ENCODE measurements at places on chromosomes 13 and 19.
A peak's percentile ranks its signal among the peaks of the same experiment; 100 is the strongest.

DNA sequence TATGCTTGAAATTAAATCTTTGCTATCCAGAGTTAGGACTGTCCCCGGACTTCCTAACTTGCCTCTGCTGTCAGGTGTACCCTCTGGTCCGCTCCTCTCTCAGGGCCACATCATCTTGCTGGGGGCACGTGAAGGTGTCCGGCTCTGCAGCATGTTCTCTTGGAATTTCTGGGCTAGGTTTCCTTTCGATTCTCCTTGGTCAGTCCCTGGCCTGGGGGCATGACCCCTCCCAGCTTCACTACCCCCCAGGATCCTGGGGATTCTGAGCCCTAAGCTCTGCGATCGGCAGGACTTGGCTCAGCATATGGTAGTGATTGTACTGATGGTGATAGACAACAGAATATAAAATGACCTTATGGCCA lies 5.1 kb upstream of the GPI start:
- DNase-seq, result no peak

DNA sequence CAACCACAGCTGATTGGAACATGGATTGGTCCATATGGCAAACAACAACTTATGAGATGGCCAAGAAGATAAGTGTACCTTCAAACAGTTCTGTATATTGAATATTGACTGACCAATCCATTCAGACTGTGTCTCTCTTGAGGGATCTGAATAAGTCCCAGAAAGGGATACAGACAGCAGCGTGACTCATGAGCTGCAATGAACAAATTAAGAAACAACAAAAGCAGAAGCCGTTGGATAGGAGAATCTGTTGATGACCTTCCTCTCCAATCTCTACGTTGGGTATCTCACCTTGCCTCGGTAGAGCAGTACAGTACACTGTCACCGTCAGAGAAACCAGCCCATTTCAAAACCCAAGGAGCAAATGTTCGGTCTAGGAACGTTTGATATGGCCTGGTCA lies 21.3 kb downstream of the MBD3L2B start:
- no peak for DNase-seq

GRCh38 chr19:30084390-30084819 lies 142.4 kb downstream of the URI1 start:
- DNase-seq, result no peak

DNA sequence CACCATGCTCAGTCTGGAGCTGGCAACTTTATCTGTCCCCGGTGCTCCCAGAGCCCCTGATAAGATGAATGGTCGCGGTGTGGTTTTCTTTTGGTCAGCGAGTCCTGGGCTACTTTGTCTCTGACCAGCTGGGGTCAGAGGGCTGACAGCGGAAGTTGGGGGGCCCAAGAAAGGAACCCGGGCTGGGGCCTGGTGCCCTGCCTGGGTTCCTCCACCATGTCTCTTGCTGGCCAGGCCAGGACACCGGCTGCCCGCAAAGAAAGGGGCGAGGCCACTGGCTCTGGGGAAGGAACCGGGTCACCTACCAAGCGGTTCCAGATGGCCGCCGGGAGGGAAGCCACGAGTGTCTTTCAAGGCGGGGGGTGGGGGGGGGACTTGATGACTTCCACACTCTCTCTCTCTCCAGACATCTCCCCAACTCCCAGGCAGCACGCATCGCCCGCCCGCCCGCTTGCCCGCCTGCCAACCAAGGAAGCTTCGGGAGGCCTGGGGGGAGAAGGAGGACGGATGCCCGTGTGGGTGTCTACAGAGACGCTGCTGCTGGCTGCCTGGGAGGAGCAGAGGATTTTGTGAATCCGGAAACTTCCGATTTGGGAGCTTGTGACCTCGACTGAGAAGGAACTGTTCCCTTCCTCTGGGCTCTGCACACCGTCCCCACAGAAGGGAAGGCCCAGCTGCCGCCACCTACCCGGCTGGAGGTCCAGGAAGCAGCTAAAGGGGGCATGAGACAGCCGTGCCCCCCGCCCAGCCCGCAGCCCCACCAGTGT lies 1.1 kb downstream of the PIP5K1C start:
- peak; percentile 52 for DNase-seq

DNA sequence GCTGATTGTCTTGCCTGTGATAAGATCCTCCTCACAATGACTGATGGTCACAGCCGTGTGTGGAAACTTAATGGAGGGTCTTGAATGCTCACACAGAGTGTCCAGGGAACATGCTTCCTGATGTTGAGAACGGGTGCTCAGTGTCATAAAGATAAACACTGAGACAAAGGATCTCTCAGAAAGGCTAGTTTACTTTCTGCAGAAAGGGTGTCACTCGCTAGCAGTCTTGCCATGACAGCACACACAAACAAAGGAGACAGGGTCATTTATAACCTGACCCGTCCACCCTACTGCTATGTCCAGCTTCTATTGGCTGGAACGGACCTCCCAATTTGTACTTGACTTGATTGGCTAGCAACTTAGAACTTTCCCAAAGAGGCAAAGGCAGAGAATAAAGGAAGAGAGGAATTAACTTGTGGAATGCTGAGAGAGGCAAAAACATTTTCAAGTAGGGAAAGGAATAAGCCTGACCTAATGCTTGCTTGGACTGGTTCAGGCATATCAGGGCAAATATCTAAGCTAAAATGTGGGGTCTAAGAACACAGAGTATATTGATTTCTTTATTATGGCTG lies 39.0 kb upstream of the PSG9 start:
- DNase-seq, result no peak

GRCh38 chr19:42067315-42067888 lies 2.6 kb downstream of the GRIK5 start:
- no peak for DNase-seq

DNA sequence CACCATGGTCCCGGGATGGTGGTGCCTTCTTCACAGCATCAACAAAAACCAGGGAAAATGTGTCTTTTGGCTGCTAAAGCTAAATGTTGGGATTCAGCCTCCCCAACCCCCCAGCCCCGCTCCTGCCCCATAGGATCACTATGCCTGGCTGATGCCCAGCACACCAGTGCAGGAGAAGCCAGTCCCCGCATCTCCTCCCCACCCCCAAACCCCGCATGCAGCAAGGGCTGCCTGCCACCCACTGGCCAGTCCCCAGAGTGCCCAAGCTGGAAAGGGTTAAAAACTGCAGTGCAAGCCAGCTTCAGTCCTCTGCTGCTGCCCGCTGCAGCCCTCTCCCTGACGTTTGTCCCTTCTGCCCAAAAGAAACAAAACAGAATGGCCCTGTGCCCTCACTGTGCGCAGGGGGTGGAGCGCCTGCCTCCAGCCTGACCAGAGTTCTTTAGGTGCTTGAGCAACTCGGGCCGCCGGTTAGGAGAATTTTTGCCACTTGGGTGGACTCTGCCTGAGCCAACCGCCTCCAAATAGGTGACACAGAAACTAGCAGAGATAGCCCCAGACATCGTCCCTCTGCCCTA lies 3.7 kb downstream of the CALM3 start:
- no peak for DNase-seq

DNA sequence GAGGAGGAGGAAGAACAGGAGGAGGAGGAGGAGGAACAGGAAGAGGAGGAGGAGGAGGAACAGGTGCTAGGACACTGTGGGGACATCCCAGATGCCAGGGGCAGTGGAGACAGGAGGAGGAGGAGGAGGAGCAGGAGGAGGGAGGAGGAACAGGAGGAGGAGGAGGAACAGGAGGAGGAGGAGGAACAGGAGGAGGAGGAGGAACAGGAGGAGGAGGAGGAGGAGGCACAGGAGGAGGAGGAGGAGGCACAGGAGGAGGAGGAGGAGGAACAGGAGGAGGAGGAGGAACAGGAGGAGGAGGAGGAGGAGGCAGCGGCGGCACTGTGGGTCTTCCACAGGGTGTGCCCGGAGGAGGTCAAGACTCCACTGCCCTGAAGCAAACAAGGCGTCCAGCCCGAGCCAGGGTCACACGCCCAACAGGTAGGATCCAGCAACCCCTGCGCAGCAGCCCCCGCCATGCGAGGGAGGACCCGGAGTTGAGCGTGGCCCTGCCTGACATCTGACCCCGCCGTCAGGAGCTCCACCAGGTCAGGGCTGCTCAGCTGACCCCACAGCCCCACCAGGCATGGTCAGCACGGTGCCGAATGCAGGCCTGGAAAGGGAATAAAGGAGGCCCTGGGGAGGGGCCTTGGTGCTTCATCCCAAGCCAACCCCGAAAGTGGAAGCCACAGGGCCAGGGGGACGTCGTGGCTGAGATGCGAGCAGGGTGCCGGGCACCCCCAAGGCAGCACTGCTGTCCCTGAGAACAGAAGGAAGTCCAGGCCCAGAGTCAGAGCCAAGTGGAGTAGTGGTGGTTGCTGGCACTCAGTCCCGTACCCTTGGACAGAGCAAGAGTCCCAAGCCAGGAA lies 9.2 kb downstream of the SBNO2 start:
- no peak for DNase-seq

GRCh38 chr13:102856557-102856956 lies 10.7 kb downstream of the ERCC5 start:
- DNase-seq, result no peak

DNA sequence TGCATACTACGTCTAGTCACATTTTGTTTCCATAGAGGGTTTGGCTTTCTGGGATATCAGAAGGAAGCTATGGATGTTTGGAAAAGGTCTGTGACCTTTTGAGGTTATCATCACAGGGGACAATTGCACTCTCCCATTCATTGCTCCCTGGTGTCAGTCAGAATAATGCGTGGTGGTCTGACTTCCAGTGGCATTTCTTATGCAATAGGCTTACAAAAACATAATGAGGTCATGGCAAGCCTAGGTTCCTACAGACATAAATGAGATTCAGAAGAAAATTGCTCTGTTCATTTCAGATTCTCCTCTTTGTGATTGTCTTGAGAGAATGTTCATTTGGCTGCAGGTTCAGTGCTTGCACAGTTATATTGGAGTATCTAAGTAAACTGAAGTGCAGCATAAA lies 54.6 kb downstream of the ARHGAP35 start:
- DNase-seq, result no peak

DNA sequence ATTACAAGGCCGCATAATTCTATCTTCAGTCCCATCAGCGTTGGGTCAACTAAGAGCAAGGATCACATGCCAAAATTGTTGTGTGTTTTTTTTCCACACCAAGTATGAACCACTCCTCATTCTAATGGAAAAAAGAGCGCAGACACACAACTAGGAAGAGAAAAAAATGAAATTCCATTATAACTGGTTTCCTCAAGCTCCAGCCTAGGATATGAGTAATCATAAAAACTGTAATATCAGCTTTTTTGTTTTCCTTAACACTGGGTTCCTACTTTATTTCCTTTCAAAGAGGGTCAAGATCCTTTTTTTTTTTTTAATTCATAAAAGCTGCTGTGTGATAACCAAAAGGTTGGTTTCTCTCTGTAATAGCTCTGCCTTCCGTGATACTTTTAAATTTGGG lies 19.4 kb downstream of the TSHZ3 start:
- no peak for DNase-seq

DNA sequence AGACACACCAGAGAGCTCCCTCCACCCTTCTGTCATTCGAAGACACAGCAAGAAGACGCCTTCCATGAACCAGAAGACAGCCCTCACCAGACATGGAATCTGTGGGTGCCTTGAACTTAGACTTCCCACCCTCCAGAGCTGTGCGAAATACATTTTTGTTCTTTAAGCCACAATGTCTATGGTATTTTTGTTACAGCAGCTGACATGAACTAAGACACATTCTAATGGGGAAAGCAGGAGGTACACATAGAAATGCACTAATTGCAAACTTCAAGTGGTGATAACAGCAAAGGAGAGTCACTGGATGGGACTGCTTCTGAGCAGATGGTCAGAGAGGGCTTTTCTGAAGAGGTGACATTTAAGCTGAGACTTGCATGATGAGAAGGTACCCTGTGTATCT lies 16.2 kb downstream of the OR7C2 start:
- DNase-seq, result no peak

- no peak for DNase-seq
These were observed 1228.3 kb upstream of the PCDH20 start for GRCh38 chr13:62643799-62644524.

- DNase-seq, result no peak
These were observed 25.0 kb upstream of the TNFSF11 start for GRCh38 chr13:42548731-42549551.

DNA sequence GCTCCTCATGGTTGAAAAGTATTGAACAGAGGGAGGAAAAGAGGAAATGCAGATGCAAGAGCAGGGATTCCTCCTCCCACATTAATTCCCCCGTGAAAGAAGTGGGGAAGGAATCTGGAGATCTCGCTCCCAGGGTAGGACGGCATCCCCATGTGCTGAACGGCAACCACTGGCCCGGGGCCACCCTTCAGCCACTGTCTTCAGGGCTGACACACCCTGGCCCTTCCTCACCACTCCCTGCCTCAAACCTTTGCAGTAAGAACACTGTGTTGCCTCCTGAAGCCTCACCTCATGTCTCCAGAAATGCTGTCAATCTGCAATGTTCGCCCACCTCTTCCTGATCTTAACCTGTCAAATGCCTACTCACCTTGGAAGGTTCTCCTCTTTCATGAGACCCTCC lies 10.9 kb upstream of the DOCK9 start:
- no peak for DNase-seq

DNA sequence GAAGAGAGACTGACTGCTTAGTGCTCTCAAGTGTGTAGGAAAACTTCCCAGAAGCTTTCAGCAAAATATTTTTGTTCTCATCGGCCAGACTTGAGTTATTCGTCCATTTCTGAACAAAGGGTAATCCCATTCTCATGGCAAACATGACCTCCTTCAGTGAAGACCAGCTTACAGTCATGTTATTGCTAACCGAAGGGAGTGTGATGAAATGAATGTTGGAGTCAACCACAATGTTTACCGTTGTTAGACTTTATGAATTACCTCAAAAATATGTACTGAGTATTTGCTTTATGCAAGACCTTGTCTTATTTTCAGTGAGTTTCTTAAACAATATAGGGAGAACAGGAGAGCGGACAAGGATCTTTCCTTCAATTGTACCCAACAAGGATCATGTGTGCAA lies 228.6 kb downstream of the LMO7 start:
- DNase-seq, result no peak

DNA sequence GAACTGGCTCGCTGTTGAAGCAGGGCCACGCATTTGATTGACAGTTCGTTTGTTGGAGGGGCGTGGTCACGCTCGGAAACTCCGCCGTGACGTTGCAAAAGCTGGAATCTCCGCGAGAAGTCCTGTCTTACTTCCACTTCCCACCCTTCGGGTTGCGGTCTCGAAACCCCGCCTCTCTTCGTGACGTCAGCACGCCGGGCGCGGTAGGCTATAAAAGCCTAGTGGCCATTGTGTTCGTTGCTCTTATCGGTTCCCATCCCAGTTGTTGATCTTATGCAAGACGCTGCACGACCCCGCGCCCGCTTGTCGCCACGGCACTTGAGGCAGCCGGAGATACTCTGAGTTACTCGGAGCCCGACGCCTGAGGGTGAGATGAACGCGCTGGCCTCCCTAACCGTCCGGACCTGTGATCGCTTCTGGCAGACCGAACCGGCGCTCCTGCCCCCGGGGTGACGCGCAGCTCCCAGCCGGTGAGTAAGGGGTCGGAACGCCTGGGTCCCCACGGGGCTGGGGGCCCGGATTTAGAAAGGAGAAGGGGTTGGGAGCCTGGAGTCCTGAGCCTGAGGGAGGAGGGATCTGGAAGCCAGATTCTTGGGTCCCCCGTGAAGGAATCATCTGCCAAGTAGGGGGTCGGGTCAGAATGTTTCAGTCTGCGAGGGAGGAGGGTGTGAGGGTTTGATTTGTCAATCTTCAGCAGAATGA lies at the start of gene PPP1R15A:
PPP1R15A (plus strand) TSS at position 240 of the 702 bp plus-strand sequence. CDS start 813 bp downstream, outside the sequence.
- DNase-seq, result peak; percentile 99

Data from tibial nerve (tissue), 4 donors.